ENCODE measurements at places on chromosomes 2 and 18.

GRCh38 chr2:38666556-38666910 lies 619 bp downstream of the GALM start:
- no peak for DNase-seq

- no peak for DNase-seq
Observed at GRCh38 chr2:197208841-197209240, 101.7 kb downstream of the ANKRD44 start.

GRCh38 chr2:105382177-105382576 lies 16.7 kb downstream of the FHL2 start:
- DNase-seq: no peak

GRCh38 chr2:122639711-122640110 lies 884.3 kb downstream of the TSN start:
- no peak for DNase-seq

GRCh38 chr2:47695800-47696477 lies 87.0 kb upstream of the MSH6 start:
- DNase-seq: no peak

GRCh38 chr2:7845332-7845731 lies 836.5 kb upstream of the ID2 start:
- no peak for DNase-seq

DNA sequence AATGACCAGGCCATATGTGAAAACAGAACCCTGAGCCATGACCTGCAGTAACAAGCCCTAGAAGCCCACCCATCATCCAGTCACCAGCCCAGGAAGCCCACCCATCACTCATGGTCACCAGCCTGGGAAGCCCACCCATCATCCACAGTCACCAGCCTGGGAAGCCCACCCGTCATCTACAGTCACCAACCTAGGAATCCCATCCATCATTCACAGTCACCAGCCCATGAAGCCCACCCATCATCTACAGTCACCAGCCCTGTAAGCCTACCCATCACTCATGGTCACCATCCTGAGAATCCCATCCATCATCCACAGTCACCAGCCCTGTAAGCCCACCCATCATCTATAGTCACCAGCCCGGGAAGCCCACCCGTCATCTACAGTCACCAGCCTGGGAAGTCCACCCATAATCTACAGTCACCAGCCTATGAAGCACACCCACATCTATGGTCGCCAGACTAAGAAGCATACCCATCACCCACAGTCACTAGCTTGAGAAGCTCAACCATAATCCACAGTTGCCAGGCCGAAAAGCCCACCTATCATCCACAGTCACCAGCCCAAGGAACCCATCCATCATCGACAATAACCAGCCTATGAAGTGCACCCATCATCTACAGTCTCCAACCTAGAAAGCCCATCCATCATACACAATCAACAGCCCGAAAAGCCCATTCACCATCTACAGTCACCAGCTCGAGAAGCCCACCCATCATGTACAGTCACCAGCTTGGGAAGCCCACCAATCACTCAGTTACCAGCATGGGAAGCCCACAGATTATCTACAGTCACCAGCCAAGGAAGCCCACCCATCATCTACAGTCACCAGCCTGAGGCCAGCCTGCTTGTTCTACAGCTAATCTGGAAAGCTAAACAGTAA lies 91.9 kb downstream of the TWIST2 start:
- no peak for DNase-seq

- DNase-seq: no peak
Observed at GRCh38 chr2:66439812-66440542, 5.1 kb downstream of the MEIS1 start.

GRCh38 chr18:74286106-74286855 lies 5.5 kb downstream of the CYB5A start:
- no peak for DNase-seq

GRCh38 chr2:30758191-30758651 lies 49.0 kb downstream of the CAPN13 start:
- DNase-seq: no peak

- DNase-seq: no peak
Observed at GRCh38 chr18:79962311-79962710, 2.1 kb upstream of the HSBP1L1 start.

GRCh38 chr2:128799730-128800129 lies 481.1 kb upstream of the HS6ST1 start:
- no peak for DNase-seq

DNA sequence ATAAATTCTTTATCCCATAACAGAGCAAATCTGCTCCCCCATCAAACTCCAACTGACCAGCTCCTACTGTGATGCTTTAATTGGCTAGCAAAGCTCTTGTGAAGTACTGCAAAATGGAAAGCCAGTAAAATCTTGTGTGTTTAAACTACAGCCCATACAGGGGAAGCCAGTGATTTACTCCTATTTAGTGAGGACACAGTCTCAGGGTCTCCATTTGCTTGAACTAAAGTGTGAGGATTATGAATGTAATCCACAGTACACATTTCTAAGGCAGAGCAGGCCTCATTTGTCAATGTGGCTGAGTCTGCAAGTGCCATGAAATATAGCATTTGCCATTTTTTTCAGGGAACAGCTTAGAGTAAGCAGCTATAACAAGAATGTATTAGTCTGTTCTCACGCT lies 259.3 kb downstream of the PIEZO2 start:
- no peak for DNase-seq

GRCh38 chr18:78099979-78100588 lies 850.4 kb downstream of the GALR1 start:
- DNase-seq: no peak

- DNase-seq: no peak
Observed at GRCh38 chr2:21543630-21544029, 419.9 kb downstream of the TDRD15 start.

GRCh38 chr18:51069885-51070284 lies 39.9 kb downstream of the SMAD4 start:
- DNase-seq: no peak

DNA sequence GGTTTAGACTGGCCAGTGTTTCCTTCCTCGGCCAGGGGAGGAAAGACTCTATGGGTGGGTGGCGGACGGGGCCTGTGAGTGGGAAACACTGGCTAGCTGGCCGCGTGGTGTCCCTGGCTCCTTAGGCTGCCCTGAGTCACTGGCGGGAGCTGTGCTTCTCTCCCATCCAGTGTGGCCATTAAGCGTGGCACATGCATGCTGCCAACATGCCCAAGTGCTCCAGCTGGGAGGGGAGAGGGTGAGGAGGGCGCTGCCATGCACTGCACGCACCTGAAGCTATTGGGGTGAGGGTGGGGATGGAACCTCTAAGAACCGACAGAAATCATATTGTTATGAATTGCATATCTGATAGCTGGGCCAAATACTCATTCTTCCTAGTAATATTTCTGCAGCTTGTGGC lies 270.8 kb downstream of the CALCRL start:
- no peak for DNase-seq

DNA sequence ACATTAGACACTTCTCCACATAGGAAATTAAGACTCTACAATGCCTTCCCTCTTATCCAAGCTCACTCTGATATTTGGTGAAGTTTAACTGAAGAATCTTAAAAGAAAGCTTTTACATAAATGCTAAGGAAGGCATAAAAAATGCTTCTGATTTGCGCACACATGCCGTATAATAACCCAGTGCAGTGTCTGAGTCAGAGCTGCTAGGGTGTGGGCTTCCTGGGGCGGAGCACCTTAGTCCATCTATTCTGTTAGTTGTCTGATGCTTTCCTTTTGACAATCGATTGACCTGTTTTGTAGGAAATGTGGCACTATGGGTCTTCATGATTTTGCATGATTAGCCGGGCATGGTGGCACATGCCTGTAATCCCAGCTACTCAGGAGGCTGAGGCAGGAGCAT lies 231.5 kb downstream of the AFF3 start:
- no peak for DNase-seq

DNA sequence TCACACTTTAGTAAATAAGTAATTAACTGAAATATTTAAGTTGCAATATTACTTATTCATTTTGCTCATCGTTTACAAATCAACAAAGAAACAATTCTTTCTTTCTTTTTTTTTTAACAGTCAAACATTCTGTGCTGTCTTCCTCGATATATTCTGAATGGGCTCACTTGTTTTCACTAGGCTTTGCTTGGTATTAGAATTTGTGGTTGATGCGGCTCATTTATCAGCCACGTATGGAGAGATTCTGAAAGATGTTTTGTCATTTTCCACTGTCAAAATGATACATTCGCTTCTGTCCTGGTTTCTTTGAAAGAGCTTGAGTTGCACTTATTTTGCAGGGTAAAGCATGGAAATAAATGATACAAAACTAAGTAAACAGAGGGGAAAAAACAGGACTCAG lies 323.7 kb downstream of the LRRTM1 start:
- DNase-seq: no peak

GRCh38 chr18:3209859-3210569 lies 9.8 kb downstream of the MYOM1 start:
- DNase-seq: no peak

- no peak for DNase-seq
Observed at GRCh38 chr2:138137949-138138348, 173.7 kb downstream of the HNMT start.

GRCh38 chr2:158116936-158117335 lies 15.3 kb downstream of the UPP2 start:
- DNase-seq: no peak

- DNase-seq: no peak
Observed at GRCh38 chr2:63066838-63067237, 16.2 kb downstream of the OTX1 start.

- no peak for DNase-seq
Observed at GRCh38 chr2:36731941-36732672, 35.6 kb downstream of the VIT start.

DNA sequence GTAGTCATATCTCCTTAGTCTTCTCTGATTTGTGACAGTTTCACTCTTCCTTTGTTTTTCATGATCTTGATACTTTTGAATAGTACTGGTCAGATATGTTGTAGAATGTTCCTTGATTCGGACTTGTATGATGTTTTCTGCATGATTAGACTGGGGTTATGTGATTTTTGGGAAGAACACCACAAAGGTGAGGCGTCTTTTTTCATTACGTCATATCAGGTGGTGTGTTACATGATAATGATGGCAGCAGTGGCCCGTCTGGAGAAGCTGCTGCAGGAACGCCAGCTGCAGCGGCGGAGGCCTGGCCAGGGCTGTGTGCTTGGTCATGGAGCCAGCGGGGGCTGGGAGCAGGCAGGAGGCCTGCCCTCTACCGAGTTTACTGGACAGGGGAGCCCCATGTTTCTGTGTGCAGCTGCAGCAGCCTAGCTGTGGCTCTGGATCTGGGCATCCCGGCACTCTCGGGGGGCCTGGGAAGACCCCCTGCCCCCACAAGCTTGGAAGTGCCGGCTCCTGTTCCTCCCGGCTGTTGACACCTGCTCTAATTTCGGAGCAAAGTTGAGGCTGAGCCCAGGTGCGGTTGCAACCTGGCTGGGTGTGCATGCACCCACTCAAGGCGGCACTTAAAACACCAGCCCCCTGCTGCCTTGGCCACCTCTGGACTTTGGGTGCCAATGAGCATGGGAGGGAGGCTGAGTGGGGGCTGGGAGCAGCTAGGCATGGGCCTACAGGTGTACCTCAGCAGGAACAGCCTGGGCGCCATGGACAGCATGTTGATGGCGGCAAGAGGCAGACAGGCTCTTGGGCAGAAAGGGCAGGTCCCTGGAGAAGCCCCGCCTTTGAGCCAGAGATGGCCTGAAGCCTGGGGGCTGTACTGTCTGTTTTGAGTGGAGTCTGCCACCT lies 26.1 kb downstream of the SLC4A10 start:
- no peak for DNase-seq

GRCh38 chr2:153387203-153387602 lies 91.4 kb downstream of the RPRM start:
- no peak for DNase-seq

- no peak for DNase-seq
Observed at GRCh38 chr18:35502052-35502451, 4.3 kb upstream of the INO80C start.

DNA sequence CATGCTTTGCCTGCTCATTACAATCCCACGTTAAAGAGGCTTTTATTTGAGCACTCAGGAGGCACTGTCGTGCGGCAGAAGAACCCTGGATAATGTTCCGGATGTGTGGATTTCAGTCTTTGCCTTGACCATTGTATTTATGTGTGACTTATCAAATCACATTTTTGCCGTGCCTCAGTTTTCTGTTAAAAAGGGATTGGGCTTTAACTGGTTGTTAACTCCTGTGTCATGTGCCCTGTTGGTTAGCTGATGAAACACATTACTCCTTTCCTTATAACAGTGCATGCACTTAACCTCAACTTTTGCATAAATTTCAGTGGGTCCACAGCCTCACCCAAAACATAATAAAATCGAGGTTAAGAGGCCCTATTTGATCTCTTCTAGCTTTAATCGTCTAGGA lies 52.7 kb downstream of the NAB1 start:
- no peak for DNase-seq

DNA sequence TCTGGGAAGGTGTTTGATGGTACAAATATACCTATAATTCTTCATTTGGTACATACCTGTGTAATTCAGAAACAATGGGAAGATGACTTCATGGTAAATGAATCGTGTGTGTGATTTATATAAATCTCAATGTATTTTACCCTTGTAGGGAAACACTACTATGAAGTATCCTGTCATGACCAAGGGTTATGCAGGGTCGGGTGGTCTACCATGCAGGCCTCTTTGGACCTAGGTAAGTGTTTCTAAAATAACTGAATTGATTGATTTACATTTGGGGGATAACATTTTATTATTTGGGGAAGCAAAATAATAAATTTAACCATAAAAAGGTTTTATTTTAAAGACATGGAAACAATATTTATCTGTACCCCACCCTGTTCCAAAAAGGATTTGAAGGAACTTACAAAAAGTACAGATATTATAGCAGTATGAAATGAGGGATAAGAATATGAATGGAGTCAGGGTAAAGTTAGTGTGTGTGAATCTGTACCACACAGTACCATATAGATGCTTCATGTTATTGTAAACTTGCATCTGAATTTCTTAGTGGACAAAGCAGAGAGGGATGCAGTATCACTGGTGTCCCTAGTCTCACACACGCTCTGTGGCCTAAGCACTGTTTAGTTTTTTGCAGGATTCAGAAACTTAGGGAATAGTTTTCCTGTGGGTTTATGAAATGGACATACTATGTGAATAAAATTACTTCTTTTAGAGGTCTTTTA lies 11.5 kb downstream of the DDX1 start:
- DNase-seq: no peak

DNA sequence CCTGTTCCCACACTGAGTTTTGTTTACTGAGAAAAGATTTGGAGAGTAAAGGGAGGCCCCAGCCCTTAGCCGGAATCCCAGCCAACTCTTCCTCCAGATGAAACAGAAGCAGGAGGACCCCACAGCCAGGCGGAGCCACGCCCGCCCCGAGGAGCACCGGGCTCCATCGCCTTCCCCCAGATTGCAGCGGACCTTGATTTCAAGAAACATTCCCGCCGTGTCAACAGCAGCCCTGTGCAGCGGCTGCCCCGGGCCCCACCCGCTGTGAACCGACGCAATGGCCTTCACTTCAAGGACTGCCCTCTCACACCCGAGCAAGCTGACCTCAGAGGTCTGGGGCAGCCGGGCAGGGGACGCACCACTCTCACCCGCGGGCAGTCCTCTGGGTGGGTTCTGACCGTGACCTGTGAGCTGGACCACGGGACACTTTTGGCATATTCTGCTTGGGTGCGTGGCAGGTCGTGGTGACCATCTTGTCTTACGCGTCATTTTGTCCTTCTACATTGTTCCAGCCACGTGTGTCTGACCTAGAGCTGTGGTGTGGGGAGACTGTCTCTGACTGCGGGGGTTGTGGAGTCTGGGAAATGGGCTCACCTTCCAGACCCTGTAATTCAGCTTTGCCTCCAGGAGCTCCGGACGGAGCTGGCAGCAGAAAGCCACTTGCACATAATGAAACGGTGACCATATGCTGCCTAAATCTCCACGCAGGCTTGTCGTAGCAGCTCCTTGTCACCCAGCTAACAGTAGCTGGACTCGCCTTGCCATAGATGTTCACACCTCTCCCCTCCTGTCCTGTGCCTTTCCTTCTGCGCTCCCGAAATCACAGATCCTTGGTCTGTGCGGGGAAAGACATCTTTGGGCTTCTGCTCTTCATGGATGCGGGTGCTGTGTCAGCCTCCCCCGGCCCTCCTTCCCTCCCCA lies 32.0 kb upstream of the INHBB start:
- no peak for DNase-seq
